ENCODE measurements at places on chromosomes 3 and 15.

DNA sequence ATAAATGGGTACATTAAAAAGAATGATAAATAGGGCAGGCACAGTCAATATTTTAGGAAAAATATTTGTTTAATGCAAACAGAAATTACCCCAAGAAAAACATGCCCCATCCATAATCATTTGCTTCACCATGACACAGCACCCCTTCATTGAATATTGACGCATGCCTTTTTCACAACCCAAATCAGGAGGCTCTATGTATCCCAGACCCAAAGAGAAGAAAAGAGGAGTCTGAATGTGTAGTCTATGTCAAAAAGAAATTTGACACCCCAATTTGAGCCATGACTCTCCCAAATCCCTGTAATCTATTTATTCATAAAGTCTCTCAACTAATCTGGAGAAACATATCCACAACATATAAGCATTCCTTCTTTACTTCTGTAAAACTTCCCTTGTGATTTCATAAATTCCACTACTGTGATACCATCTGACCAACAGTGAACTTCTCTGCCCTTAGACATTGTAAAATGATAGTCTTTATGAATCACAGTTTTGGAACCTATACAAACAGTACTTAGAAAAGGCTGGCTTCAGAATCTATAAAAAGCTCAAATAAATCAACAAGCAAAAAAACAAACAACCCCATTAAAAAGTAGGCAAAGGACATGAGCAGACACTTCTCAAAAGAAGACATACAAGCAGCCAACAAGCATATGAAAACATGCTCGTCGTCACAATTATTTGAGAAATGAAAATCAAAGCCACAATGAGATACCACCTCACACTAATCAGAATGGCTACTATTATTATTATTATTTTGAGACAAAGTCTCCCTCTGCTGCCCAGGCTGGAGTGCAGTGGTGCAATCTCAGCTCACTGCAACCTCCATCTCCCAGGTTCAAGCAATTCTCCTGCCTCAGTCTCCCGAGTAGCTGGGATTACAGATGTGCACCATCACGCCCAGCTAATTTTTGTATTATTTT, 53.4 kb upstream of the XRN1 start:
- no peak for DNase-seq

DNA sequence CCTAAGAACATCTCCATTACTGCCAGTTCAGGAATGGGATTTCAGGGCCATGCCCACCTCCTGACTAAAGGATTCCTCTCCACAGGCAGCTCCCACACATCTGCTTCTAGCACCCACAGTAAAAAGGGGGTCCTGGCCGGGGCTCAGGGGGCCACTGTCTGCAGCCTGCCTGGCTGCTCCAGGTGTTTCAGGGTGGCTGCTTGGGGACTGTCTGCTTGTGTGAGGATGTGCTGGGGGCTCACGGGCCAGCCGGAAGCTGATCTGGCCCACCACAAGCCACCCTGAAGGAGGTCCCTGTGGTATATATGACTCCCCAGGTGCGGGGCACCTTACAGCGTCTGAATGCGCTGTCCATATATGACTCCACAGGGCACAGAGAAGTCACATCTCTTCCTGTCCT, 135.4 kb downstream of the NSMCE3 start:
- no peak for DNase-seq

DNA sequence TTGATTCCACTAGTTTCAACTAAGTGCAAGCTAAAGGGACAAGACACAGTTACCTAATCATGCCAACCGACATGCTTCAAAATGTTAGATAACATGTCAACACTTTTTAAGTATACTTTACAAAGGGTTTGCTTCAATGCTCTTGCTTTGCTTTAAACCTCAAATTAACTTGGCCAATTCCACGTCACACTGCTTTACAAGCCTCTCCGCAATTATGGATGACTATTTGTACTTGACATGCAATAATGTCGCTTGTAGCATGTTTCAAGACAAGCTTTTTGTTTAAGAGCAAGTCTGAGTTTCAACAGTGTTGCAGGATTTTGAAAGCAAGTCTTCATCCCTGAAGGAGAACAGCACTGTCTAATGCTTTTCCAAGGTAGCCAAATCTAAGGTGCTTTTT, 86.9 kb downstream of the CNTN3 start:
- no peak for DNase-seq

GRCh38 chr3:107845380-107846278, 245.2 kb downstream of the CD47 start:
- no peak for DNase-seq

DNA sequence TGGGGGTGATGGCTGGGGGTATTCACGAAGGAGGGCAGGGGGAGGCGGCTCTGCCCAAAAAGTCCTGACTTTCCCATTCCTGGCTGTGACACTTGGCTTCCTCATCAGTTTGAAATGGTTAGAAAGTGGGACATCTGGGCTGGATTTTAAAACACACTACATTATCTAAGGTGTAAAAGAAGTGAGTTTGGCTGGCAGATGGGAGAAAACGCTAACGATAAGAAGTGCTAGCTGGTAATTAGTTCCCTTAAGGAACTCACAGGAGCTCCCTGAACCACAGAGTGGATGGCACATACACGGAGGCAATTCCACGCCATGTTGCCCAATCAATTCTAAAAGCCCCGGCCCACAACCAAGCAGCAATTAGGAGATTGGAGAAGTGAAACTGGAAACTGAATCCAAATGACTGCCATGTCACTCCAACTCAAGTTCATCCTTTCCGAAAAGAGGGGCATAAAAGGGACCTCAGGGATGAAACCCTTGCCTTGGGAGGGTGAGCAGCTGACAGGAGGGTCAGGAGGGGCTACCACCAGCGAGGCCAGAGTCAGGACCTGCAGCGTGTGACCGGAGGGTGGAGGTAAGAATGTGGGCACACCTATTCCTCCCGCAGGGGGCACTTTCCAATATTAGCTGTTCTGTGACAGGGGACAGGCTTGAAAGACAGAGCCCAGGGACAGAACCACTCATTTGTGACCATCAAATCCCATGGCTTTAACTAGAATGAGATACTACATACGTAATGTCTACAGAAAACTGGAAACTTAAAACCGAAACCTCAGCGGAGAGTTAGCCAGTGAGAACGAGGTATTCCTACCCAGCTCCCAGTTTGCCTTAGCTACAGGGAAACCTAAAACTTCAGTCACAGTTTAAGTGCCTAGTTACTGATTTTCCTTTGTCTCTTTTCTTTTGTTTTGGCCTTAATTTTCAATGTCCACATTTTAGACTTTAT, 95.3 kb upstream of the OXTR start:
- DNase-seq = no peak

DNA sequence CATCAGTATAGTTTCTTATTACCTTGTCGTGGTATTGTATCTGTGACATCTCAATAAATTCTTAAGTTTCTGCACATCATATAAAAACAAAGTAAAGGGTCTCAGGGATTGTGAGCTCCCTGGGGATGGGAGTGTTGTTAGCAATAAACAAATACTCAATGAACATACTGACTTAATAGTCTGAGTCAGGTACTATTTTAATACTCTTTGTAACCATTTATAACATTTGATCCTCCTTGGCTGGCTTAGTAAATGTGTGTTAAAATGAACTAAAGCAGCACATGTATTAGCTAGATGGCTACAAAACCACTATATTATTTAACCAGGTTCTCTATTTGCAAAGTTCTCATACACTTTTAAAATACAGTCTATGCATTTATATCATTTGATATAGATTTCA, 1.8 kb downstream of the ICE2 start:
- DNase-seq = no peak

- no peak for DNase-seq
Observed at GRCh38 chr3:175573226-175573625, 714.1 kb downstream of the NAALADL2 start.

DNA sequence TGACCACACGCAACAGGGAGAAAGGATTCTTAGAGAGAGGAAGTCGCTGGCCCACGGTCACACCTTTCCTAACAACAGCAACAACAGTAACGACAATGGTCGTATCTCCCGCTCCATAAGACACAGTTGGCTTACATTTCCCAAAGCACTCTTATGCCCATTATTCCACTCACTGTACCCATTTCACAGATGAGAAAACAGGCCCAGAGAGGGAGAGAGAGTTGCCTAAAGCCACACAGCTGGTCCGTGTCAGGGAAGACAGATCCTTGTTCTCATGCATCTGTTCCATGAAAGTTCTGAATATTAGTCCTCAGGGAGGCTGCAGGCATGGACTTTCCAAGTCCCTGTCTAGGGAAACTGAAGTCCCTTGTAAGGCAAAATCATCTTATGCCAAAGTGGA, 42.0 kb upstream of the ATP2B2 start:
- no peak for DNase-seq

GRCh38 chr15:22799902-22800301, 13.5 kb downstream of the NIPA1 start:
- DNase-seq = no peak

GRCh38 chr3:88267441-88267840, 117.7 kb downstream of the C3orf38 start:
- no peak for DNase-seq

DNA sequence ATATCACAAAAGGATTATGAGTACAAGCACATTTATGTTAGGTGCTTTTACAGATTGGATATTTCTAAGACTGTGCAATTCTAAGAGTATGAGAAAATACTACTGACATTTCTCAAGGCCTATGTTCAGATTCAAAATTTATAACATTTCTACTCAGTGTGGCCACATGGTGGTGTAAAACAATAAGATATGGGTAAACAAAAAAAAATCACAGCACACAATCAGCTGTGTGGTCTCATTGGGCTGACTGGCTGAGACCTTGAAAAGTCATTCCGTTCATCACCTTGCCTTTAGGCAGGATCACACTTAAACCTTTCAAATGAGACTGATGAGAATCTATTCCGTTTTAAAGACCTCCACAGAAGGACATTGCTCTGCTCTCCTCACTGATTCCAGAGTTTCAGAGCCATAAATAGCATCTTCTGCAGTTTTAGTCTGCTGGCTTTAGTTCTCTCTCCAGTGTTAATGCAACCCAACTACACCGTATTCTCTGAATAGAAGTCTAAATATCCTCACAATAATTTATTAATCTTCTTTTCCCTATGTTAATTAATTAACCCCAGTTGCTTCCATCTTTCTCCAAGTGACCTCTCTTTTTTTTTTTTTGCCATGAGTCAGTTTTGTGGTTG, 158.2 kb downstream of the SPATA16 start:
- no peak for DNase-seq

- DNase-seq = no peak
Observed at GRCh38 chr3:157392104-157392503, 44.5 kb upstream of the PTX3 start.

DNA sequence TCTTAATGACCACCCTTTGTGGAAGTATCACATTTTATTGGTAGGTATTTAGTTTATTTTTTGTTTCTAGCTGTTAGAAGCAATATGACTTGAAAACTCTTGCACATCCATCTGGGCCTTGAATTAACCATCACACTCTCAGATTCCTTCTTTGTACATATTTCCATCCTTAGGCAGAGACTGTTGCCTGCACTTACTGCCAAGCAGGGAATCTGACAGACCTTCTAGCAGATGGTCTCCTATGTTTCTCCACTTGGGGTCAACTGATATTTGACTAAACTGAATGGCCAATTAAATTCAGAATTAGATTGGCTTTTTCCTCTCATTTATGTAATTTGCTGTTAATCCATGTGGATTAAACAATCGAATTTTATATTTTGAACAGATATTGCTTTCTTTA, 324.9 kb upstream of the TGFBR2 start:
- no peak for DNase-seq

GRCh38 chr3:61875976-61876671, 314.8 kb downstream of the PTPRG start:
- no peak for DNase-seq
